ENCODE measurements at places on chromosomes 2 and 18. TPM values are rescaled to one million over a fixed set of nuclear protein-coding genes. Genes with fewer than 3 reads are reported as not detected.

GRCh38 chr2:23619941-23620340 lies 235.0 kb downstream of the KLHL29 start:
- DNase-seq = no peak

GRCh38 chr2:64797881-64798575 lies 144.3 kb upstream of the SERTAD2 start:
- no peak for DNase-seq

- no peak for DNase-seq
Observed at GRCh38 chr2:191009541-191010374, 4.2 kb downstream of the STAT1 start.

DNA sequence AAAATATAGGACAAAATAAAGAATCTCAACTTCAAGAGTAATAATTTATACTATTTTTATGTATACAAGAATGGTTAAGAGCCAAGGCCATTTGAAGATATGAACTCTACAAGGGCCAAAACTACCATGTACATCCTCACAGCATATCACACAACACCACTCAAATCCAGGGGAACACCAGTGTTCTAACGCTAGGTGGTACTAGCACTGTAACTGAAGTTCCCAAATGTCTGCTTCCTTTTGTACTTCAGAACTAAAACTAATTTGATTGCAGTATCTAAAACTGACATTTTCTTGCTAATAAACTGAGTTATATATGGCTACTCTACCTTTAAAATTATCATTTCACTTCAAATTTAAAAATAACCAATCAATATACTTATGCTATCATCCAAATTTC lies 47.0 kb downstream of the REV1 start:
- no peak for DNase-seq

Gene FKBP1B
- total RNA-seq = 1.2 TPM

GRCh38 chr18:54086046-54086802 lies 138.2 kb downstream of the MBD2 start:
- no peak for DNase-seq

GRCh38 chr2:33494155-33494779 lies 17.8 kb downstream of the RASGRP3 start:
- DNase-seq = no peak

Gene ESPNL
- 0.36 TPM for total RNA-seq

GRCh38 chr2:29035016-29035745 lies 39.1 kb downstream of the PCARE start:
- DNase-seq = no peak

Gene DLX1
- not detected for total RNA-seq

- no peak for DNase-seq
Observed at GRCh38 chr2:224893848-224894247, 148.4 kb downstream of the DOCK10 start.

- DNase-seq = peak; percentile 56
Observed at GRCh38 chr2:36356298-36356989, 866 bp downstream of the CRIM1 start.

- DNase-seq = no peak
Observed at GRCh38 chr2:232668805-232669444, 28.2 kb upstream of the GIGYF2 start.

Data from heart right ventricle (tissue), 16 donors.